NCI-H1694 (cell line): ENCODE measurements at places on chromosomes 16 and 17.

DNA sequence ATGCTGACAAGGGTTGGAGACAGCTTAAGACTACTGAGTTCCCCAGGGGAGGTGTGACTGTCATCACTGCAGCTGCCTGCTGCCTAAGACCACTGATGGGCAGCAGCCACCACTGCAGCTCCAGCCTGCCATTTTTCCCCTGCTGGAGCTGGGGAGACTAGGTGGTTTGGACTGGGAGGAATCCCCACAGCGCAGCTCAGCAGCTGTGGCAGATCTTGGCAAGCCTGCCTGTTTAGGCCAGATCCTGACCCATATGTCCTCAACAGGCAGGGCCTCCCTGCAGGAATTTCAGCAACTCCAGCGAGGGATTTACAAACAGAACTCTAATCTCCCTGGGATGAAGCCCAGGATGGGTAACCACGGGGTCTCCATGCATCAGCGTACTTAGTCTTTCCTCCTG lies 356.4 kb upstream of the TOM1L1 start:
- no peak for DNase-seq

DNA sequence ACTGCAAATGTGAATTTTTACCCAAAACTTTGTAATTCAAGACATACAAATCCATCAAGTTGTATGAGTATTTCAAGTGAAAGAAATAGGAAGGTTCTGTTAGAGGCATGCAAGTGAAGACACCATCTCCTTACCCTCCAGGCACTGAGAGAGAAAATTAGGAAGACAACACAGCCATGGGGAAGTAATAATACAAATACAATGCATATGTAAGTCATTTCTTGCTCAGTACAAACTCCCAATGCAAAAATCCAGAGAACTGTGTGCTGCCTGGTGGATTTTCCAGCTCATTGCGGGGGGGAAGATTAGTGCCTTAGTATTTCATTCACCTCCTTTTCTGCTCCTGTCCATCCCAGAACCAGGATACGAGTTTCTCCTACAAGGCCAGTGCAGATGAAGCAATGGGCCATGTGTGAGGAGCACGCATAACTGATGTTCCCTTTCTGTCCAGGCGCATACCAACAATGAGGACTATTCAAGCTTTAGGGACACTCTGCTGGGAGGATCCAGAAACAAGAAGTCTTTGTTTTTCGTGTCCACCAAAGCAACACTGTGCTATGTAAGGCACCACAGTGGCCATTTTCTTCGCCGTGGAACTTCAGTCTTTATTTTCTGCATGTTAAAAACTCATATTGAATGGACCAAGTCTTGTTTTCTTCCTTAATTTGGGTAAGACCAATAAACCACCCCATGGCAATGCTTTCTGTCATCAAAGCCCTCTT lies 143.7 kb upstream of the RCVRN start:
- no peak for DNase-seq

GRCh38 chr17:58996968-58997367 lies 109.7 kb downstream of the TRIM37 start:
- DNase-seq, result no peak

- DNase-seq, result no peak
Measured at GRCh38 chr17:79986411-79987186, 49.1 kb downstream of the TBC1D16 start.

- DNase-seq, result no peak
Measured at GRCh38 chr17:32019228-32019627, 12.0 kb downstream of the LRRC37B start.

- DNase-seq, result no peak
Measured at GRCh38 chr17:16973760-16974540, 2.0 kb upstream of the TNFRSF13B start.

DNA sequence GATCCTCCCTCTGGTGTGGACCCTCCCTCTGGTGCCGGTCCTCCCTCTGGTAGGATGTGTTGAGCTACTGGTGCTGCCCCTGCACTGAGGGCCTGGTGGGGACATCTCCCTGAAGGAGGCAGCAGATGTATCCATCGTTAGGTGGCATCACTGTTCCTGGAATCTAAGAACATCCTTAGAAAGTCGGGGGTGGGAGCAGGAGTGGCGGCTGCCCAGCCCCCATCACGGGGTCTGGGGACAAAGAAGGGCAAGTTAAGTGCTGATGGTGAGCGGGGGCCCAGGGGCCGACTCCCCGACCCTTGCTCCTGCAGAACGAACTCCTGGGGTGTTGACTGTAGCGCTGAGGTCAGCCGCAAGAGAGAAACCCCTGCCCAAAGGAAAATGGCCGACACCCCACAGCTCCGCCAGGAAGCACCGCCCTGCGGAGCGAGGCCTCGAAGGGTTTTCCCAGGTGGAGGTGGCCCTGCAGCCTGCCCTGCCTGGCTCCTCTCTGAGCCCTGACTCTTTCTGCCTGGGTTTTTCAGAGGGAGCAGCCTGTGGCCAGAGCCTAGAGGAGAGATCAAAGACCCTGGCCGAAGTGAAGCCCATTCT lies 5.5 kb downstream of the CTU2 start:
- no peak for DNase-seq

DNA sequence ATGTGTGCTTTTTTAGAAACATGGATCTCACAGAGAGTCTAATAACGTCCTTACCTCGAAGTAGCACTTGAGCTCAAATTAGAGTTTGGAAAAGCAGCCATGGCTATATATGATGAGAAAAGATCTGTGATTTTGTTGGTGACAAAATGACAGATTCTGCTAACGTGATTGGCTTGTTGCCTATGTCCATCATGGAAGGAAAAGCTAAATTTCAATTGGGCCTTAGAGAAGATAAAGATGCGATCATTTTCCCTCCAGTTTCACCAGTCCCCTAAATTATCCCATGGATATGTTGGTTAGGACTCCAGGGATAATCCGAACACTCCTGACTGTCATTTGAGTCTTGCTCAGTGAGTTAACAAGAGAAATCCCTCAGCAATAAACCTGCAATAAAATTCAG lies 175.8 kb downstream of the C16orf95 start:
- no peak for DNase-seq
